ENCODE measurements at places on chromosomes 2 and 18.

DNA sequence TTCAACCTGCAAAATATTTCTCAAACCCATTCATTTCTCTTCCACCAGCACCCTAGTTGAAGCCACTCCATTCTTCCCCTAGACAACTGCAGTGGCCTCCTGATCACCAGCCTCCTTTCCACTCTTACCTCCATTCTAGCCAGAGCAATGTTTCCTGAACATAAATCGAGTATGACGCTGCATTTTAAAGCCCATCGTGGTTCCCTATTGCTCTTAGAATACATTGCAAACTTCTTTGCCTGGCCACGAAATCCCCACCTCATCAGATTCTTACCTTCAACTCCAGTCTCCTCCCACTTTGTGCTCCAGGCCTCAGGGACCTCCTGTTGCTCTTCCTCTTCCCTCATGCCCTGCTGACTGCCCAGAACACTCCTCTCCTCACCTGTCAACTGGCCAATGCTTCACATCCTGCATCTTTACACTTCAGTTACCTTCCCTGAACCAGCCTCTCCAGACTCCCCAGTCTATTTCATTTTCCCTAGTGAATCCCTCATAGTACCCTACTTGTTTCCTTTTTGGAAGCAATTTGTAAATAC lies 176.5 kb upstream of the CTAGE1 start:
- no peak for DNase-seq

DNA sequence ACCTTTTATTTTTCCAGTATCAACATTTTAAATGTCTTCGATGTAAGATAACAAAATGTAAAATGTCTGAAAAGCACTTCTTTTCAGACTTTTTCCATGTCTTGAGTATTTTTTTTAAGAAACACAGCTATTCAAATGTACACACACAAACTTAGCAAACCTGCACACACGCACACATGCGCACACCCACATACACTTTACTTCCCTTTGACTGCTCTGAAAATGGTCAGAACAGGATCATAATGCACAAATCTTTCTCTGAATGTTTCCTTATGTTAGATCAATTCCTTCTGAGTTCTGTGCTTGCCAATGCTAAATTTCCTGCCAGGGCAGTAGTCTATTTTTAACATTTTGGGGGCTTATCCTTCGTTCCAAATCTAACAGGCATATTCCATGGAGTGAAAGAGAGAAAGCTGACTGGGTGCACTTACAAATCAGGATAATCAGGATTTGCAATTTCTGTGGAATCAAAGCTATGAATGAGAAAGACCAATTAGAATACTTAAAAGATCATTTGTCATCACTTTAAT lies 136.3 kb downstream of the ZEB2 start:
- DNase-seq, result no peak

DNA sequence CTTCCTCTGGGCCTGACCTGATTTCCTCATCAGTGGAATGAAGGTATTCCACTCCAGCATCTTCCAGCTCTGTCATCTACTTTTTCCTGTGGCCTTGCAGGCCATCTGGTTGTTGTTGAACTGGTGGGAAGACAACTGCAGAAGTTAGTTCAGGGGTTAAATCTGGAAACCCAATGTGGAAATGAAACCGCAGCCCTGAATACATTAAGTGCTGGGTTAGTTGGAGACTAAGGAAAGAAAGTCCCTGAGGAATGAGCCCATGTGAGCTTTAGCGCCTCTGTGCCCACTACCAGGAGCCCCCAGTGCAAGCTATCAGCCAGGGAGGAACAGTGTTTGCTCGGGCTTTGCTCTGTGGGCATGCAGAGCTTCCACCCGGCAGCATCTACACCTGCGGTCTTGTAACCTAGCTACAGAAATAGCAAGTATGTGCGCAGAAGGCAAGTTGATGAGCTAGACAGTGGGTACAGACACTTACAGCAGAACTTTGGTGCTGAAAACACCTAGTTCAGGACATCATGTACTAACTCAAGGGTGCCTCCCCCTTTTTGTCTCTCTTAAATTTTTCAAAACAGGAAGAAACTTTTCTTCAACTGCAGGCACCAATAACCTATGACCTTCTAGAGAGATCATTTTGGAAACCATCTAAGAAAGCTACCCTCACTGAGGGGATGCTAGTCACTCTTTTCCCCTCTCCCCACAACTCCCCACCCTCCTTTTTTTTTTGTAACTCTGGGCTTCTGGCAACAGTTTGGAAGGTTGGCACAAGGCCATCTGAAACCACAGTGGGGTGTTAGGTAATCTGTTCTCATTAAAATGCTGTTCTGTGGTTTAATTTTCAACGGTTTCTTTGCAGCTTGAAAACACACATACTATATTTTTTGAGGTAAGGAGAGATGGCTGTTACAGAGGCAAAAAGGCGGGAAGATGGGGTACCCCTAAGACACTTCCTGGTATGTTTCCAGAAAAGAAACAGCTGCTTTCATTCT lies 18.3 kb upstream of the CXCR4 start:
- DNase-seq, result no peak

DNA sequence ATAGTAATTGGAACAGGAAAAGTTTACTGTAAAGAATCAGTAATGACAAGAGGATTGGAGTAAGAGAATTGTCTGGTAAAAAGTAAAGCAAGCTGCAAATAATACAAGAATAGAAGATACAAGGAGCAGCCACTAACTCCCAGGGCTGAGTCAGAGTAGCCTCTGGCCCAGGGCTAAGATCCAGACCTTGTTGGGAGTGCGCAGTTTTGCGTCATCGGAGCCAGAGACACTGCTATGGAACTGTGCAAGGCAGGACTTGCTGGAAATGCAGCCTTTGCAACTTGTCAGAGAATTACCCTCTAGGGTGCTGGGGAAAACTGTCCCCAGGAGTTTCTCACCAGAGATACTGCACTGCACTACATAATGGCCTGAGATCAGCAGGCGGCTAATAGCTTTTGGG lies 135.2 kb downstream of the NYAP2 start:
- DNase-seq, result no peak

DNA sequence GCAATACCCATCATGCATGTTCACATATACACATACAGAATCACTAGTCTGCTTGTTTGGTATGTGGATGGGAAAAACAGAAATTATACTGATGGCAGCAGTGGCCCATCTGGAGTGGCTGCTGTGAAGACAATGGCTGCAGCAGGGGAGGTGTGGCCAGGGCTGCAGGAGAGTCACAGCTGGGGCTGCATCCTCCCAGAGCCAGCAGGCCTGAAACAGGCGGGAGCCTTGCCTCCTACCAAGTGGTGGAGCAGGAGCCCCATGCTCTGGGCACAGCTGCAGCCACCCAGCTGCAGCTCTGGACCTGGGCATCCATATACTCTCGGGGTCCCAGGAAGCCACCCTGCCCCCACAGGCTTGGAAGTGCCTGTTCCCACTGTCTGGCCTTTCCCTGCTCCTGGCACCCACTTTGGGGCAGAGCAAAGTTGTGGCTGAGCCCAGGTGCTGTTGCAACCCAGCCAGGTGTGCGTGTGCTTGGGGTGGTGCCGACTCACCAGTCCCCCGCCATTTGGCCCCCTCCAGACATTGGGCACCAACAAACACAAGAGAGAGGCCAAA lies 136.6 kb downstream of the SPAG16 start:
- DNase-seq, result no peak

GRCh38 chr2:164981217-164981990 lies 26.1 kb upstream of the SLC38A11 start:
- DNase-seq, result peak; percentile 68

- no peak for DNase-seq
These were observed 172.1 kb upstream of the PID1 start for GRCh38 chr2:229443141-229443540.

DNA sequence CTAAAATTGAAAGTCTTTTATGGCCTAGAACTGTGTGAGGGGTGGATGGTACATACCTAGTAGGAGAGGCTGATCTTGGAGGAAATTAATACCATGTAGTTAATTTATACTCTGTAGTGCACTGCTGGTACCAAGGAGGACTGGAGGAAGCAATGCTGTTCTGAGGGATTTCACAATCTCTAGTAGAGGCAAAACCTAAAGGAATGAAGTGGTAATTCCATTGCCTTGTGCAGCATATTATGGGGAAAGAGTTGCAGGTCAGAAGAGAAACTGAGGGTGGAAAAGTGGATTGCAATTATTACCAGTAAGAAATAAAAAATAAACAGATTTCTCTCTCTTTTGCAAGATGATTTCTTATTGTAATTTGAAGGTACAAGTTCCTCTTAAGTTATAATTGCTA lies 2.2 kb downstream of the ABI2 start:
- peak; percentile 23 for DNase-seq

- no peak for DNase-seq
These were observed 75.4 kb downstream of the CHN1 start for GRCh38 chr2:174929786-174930185.
